ENCODE measurements at places on chromosomes 13 and 19.

- H3K27me3 ChIP-seq = peaks cover 6% of the 10 kb centered on the region
- no peak overlapping the region for H3K27ac ChIP-seq
- H3K4me3 ChIP-seq = no peak overlapping the region
- no peak for DNase-seq
- no peaks in the 10 kb centered on the region for H3K4me1 ChIP-seq
Observed at GRCh38 chr13:50167224-50167947, 152.1 kb downstream of the KCNRG start.

DNA sequence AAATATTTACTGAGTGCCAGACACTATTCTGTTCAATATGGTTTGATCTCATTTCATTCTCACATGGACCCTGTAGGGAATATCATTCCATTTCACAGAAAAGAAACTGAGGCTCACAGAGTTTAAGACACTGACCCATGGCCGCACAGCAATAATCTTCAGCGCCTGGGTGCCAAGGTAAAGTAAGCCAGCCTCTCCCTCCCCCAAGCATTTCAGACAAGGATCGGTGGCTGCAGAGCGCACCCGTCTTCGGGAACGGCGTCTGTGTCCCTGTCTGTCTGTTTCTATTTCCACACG is 4.3 kb upstream of the PDE4A start:
- peak overlapping the region; percentile 93 for H3K27ac ChIP-seq
- no peak for DNase-seq
- peaks cover 26% of the 10 kb centered on the region for H3K27me3 ChIP-seq
- peaks cover 43% of the 10 kb centered on the region for H3K4me1 ChIP-seq

DNA sequence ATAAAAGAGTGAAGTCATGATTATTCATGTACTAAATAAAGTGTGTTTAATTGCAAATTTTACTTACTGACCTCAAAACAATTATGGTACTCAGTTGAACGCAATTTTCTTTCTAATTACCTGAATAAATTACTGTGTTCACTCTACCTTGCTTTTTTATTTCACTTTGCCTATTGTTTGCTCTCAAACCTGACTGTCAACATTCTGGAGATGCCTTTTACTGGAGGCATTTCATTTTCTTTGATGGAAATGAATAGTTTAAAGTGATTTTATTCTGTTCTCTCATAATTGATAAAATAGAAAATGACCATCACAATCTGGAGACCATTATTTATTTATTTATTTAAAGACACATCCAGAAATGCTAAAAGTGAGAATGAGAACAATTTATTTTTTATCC is 811.5 kb upstream of the ATXN8OS start:
- H3K4me1 ChIP-seq = no peaks in the 10 kb centered on the region
- no peaks in the 10 kb centered on the region for H3K27me3 ChIP-seq
- no peak overlapping the region for H3K4me3 ChIP-seq
- no peak overlapping the region for H3K27ac ChIP-seq
- no peaks in the 10 kb centered on the region for H3K36me3 ChIP-seq

- no peaks in the 10 kb centered on the region for H3K36me3 ChIP-seq
- no peak overlapping the region for H3K4me3 ChIP-seq
- H3K27me3 ChIP-seq = peaks cover 6% of the 10 kb centered on the region
- no peak overlapping the region for H3K27ac ChIP-seq
Observed at GRCh38 chr19:31676271-31677004, 327.2 kb upstream of the TSHZ3 start.

- H3K27me3 ChIP-seq = no peaks in the 10 kb centered on the region
- H3K4me3 ChIP-seq = no peak overlapping the region
- H3K36me3 ChIP-seq = no peaks in the 10 kb centered on the region
- H3K4me1 ChIP-seq = no peaks in the 10 kb centered on the region
Observed at GRCh38 chr13:105602956-105603670, 932.3 kb downstream of the EFNB2 start.

- H3K4me1 ChIP-seq = no peaks in the 10 kb centered on the region
- no peaks in the 10 kb centered on the region for H3K36me3 ChIP-seq
- peaks cover 18% of the 10 kb centered on the region for H3K27me3 ChIP-seq
- H3K4me3 ChIP-seq = no peak overlapping the region
Observed at GRCh38 chr13:21871919-21872318, 201.0 kb downstream of the FGF9 start.

DNA sequence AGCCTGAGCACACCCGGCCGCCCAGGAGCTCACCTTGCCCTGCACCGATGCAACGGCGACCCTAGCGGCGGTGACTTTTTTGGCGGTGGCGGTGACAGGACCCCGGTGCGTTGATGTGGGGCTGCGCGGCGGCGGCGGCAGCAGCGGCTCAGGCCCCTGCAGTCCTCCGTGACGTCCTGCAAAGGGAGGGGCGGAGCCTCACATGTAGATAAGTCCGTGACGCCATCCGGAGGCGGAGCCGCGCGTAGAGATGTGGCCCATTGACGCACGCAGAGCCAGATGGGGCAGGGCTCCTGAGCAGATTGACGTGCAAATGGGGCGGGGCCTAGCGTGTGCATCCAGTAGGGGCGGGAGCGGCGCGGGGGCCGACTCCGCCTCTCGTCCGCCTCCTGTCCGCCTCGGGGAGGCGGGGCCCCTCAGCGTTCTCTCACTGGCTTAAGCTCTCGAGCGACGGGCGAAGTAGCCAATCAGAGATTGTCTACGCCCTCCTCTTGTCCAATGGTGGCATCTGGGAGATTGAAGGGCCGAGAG is at the start of gene RAB3A:
Gene RAB3A, minus strand, starts transcription at position 180 of the 531 bp plus-strand sequence. CDS start 1,302 bp downstream, outside the sequence.
- DNase-seq = peak; percentile 99
- H3K27ac ChIP-seq = peak within 1 kb of the TSS; percentile 90
- H3K27me3 ChIP-seq = peaks cover 8% of the 10 kb centered on the region

DNA sequence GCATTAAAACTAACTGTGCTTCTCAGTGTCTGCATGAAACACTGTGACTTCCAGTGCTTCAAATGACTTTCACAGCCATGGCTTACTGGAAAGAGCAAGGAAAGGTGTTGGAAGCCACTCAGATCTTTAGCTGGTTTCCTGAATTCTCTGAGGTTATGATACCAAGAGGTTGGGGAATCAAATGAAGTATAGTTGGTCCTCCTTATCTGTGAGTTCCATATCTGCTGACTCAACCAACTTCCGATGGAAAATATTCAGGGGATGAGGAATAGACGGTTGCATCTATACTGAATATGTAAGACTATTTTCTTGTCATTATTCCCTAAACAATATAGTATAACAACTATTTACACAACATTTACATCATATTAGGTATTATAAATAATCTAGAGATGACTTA is 32.4 kb downstream of the EPSTI1 start:
- H3K27me3 ChIP-seq = no peaks in the 10 kb centered on the region
- peaks cover 1% of the 10 kb centered on the region for H3K4me1 ChIP-seq
- peaks cover 35% of the 10 kb centered on the region for H3K36me3 ChIP-seq
- no peak overlapping the region for H3K27ac ChIP-seq

- H3K36me3 ChIP-seq = peaks cover 77% of the 10 kb centered on the region
- DNase-seq = no peak
- no peak overlapping the region for H3K4me3 ChIP-seq
Observed at GRCh38 chr19:17107546-17108452, 32.2 kb downstream of the MYO9B start.

GRCh38 chr19:22426901-22427300 is 4.8 kb upstream of the ZNF98 start:
- no peak overlapping the region for H3K27ac ChIP-seq
- H3K4me3 ChIP-seq = no peak overlapping the region
- H3K36me3 ChIP-seq = peaks cover 3% of the 10 kb centered on the region
- no peaks in the 10 kb centered on the region for H3K27me3 ChIP-seq
- no peak for DNase-seq

DNA sequence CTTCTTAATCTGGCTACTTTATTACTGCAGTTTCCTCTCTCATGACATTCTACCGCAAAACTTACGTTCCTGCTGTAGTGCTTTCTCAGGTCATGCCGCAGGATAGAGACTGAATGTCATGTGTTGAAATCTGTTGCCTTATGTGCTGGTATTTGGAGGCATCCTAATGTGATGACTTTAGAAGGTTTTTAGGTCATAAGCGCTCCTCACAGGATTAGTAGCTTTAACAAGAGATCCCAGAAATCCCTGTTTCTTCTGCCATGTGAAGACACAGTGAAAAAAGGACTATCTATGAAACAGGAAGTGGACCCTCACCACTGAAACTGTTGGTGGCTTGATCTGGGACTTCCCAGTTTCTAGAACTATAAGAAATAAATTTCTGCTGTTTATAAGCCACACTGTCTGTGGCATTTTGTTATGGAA is 209.3 kb downstream of the LACC1 start:
- DNase-seq = no peak
- H3K27ac ChIP-seq = no peak overlapping the region
- no peaks in the 10 kb centered on the region for H3K36me3 ChIP-seq
- peaks cover 20% of the 10 kb centered on the region for H3K27me3 ChIP-seq
- peaks cover 5% of the 10 kb centered on the region for H3K4me1 ChIP-seq

DNA sequence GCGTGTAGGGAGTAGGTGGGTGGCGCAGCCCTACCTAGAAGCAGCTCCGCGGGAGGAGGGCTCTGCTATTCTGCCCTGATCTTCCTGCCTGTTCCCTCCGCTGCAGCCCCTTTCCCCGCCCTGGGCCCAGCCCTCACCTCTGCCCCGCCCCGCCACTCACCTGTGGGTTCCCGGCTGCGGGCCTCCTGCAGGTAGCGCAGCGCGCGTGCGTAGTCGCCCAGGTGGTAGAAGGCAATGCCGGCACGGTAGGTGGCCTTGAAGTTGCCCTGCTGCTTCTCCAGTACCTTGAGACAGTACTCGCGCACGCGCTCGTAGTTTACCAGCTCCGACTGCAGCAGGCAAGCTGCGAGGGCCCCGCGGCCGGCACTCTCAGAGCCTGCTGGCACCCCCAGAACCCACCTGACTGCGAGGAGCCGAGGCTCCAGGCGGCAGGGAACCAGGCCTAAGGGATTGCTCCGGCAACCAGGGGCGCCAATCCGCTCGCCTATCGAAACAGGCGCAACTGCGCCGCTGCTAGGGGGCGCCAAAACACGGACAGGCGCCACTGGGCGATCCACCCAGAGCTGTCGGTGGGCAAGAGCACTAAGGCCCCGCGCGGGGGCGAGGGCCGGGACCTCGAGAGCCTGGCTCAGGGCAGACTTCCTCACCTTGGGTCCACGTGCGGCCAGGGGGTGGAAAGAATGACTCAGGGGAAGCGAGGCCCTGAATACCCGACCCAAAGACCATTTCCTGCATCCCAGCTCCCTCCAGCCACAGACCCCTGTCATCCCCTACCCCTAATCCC is 965 bp downstream of the TTC9B start:
- peaks cover 11% of the 10 kb centered on the region for H3K36me3 ChIP-seq
- H3K27ac ChIP-seq = no peak overlapping the region
- DNase-seq = no peak
- H3K27me3 ChIP-seq = peaks cover 51% of the 10 kb centered on the region
- H3K4me1 ChIP-seq = peaks cover 5% of the 10 kb centered on the region

DNA sequence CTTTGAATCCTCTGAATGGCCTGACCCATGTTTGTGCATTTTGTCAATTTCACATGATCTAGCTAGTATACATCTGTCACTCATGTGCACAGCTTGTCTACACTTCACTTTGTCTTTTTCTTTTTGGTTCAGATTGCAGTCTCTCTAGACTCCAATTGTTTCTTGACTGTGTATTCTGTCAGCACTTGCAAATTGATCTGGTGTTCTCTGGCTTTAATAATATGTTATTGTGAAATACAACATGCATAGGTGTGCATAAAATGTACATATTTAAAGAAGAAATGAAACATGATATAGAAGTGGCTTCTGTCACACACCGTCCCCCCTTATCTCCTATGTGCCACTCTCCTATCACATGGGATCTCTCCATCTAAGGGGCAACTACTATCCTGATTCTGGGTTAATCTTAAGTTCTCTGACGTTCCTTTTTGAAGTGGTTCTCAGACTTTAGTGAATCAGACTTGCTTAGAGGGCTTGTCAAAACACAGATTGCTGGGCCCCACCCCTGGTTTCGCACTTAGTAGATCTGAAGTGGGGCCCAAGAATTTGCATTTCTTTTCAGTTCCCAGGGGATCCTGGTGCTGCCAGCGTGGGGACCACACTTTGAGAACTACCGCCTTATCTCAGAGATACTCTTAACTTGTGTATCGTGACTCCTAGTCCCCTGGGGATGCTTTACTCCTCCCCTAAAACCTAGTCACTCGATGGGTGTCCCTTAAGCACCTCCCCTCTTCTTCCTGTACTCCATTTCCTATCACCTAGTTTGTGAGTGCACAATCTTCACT is 5.8 kb downstream of the KRTDAP start:
- no peak for DNase-seq
- H3K4me3 ChIP-seq = no peak overlapping the region
- H3K27ac ChIP-seq = no peak overlapping the region

DNA sequence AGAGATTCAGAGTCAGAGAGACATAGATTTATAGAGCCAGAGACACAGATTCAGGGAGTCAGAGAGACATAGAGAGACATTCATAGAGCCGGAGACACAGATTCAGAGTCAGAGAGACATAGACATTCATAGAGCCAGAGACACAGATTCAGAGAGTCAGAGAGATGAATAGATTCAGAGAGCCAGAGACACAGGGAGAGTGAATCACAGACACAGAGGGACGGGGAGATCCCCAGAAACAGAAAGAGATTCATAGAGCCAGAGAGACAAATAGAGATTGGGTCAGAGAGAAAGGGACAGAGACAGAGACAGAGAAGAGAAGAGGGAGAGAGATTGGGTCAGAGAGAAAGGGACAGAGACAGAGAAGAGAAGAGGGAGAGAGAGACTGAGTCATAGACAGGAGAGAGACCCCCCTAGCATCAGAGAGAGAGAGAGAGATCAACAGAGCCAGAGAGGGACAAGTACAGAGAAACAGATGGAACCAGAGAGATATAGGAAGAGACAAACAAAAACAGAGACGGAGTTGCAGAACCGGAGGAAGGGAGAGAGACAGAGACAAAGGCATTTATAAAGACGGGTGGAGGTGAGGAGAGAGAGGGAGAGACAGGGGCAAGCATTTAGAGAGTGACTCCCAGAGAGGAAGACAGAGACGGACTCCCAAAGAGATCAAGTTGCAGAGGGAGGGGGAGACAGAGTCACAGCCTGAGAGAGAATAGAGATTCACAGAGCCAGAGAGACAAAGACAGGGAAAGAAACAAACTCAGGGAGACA is 1.1 kb upstream of the PRKCG start:
- H3K4me3 ChIP-seq = no peak overlapping the region
- H3K4me1 ChIP-seq = peaks cover 17% of the 10 kb centered on the region
- H3K27ac ChIP-seq = no peak overlapping the region
- no peak for DNase-seq
- H3K27me3 ChIP-seq = peaks cover 21% of the 10 kb centered on the region
- H3K36me3 ChIP-seq = peaks cover 32% of the 10 kb centered on the region

DNA sequence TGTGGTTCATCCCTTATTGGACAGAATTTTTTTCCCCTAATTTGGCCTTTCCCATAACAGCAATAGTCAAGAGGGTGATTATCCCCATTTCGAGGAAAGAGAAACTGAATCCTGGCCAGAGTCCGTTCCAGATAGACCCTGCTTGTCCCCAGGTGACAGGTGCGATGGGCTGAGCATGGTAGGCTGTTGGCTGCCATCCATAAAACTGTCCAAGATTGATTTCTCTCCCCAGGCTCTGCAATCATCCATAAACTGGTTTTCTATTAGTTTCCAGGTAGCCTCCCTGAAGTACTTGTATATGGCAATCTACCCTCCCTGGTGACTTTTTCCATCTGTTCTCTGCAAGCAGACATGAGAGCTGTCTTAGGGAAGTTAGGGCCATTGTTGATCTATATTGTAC is 25.4 kb downstream of the SERP2 start:
- H3K4me1 ChIP-seq = no peaks in the 10 kb centered on the region
- no peak for DNase-seq
- H3K4me3 ChIP-seq = no peak overlapping the region
- no peak overlapping the region for H3K27ac ChIP-seq
- H3K27me3 ChIP-seq = peaks cover 14% of the 10 kb centered on the region

GRCh38 chr19:13100031-13100588 is 2.5 kb downstream of the LYL1 start:
- H3K27ac ChIP-seq = peak overlapping the region; percentile 97
- peaks cover 28% of the 10 kb centered on the region for H3K27me3 ChIP-seq
- peak overlapping the region; percentile 74 for H3K4me3 ChIP-seq
- H3K4me1 ChIP-seq = peaks cover 44% of the 10 kb centered on the region
